Progenitor cell of endocrine pancreas (in vitro differentiated cells): ENCODE measurements at places on chromosomes 13 and 19. TPM values are rescaled to one million over a fixed set of nuclear protein-coding genes. Genes with fewer than 3 reads are reported as not detected.

GRCh38 chr19:12745166-12745897 is 6.3 kb upstream of the BEST2 start:
- DNase-seq = no peak

- DNase-seq = no peak
Measured at GRCh38 chr13:72570019-72570418, 157.4 kb downstream of the MZT1 start.

DNA sequence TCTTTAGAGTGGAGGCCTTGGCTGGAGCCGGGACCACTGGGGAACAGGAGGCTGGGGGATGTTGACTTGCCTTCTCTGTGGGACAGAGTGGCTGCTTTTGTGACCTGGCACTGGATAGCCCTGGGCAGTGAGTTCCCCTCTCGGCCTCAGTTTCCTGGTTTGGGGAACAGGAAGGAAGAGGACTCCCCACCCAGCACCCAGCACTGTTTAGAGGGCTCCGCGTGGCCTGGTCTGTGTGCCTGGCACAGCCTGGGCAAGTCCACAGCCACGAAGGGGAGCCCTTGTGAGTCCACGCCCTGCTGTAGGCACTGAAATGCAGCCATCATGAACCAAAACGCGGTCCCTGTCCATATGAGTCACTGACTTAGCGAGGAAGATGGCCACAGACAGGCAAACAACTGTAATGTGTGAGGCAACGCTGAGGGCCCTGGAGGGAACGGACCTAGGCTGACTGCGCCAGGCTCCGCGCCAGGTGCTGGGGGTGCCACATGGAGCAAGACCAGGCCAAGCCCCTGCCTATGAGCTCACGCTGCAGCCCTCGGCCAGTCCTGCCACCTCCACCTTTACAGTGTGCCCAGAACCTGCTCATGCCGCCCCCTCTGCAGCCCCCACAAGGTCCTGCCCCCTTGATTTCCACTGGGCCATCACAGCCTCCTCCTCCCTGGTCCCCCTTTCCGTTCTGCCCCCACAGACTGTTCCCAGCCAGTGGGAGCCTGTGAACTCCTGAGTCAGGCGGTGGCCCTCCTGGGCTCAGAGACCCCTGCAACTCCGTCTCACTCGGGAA is 35.5 kb downstream of the PAK4 start:
- DNase-seq = no peak

GRCh38 chr19:4523306-4524110 is 5.2 kb upstream of the PLIN4 start:
- DNase-seq = peak; percentile 39

GRCh38 chr13:51950722-51951121 is 60.5 kb downstream of the ATP7B start:
- DNase-seq = no peak

DNA sequence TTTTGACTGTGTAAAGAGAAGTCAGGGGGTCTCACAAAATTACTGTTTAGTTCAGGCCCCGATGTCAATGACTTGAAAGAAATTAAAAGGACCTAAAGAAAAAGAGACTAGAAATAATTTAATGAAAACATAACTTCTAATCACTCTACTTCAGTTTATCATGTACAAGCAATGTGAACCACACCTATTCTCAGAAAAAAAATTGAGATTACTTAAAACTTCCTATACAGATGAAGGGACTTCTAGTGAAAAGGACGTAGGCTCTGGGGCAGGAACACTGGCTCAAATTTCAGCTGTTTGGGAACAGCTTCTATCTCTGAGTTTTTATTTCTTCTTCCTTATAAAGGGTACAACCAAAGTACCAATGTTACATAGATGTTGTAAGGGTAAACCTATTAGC is 38.0 kb downstream of the TPT1 start:
- no peak for DNase-seq

DNA sequence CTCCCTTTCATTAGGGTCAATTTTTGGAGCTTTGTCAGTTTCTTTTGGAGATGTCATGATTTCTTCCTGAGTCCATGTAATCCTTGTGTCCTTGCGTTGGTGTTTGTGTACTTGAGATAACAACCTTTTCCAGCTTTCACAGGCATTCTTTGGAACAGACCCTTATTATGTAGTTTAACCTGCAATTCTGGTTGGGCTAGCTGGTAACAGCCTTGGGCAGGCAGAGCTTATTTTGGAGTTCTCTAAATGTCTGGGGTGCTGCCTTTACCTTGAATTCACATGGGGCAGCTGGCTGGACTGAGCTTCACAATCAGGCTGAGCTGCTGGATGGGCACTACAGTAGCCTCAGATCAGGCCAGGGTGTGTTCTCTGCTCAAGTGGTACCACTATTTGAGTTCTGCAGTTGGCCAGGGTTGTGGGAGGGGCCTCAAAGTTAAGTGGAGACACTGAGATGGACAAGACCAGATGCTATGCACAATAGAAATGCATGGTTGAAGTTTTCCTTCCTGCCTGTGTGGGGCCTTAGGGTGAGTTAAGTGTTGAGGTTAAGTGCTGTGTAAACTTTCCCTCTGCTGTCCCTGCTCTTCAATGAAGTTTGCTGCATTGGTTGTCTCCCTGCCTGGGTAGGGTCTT is 277.3 kb downstream of the ATP8A2 start:
- DNase-seq = no peak

DNA sequence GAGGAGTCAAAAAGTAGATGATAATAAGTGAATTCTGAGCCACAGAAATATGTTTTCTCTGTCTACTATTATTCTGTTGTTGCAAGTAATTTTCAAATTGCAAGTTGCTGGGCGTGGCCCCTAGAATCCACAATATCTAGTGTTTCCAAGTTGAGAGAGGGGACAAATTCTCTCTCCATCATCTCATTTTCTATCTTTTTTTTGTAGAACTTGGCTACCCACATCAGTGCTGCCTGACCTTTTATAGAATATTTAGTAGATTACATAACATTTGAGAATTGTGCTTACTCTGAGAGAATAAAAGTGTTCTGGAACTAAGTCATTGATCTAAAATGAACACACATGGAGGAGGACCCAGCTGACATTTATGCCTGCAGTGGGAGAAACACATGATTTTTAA is 110.9 kb upstream of the CSNK1A1L start:
- no peak for DNase-seq

- DNase-seq = no peak
Measured at GRCh38 chr13:40402931-40403431, 263.5 kb downstream of the FOXO1 start.

DNA sequence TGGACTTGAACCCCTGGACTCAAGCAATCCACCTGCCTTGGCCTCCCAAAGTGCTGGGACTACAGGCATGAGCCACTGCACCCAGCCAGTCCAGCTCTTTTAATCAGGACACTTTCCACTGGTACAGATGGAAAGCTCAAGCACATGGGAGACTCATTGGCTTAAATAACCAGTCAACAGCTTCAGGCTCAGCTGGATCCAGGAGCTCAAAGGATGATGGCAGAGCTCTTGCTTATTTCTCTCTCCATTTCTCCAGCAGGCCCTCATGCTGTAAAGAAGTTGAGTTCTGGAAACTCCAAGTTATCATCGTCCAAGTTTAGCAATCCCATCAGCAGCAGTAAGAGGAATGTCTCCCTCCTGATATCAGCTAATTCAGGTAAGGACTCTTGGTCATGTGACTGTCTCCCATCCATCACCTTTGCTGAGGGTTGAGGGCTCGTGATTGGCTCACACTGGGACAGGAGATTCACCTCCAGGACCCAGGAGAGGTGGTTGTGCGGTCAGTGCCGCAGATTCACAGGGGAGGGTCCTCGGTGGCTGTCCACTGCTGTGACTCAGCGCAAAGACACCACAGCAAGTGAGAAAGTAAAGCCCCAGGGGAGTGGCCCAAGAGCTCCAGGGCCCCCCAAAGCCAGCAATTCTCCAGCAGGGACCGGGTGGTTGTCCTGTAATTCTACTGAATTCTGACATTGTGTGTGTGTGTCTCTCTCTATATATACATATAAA is 5.1 kb downstream of the CCL25 start:
- DNase-seq = no peak

DNA sequence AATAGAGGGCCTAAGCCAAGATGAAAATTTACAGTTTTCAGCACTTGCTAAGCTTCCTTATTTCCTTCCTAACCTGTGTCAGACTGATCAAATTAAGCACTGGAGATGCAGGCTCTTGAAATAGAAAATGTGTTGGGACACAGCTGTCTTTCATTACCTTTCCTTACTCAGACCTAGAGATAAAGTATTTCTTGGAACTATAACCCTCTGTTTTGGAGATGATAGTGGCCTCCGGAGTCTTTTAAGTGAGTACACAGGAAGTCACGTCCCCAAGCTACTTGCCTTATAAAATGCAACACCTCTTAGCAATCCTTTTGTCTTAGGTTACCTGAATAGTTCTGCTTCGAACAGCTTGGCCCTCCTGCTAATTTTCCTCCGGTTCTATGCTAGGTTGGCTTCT is 12.4 kb upstream of the AKAP11 start:
- no peak for DNase-seq

GRCh38 chr13:110984381-110984780 is 69.5 kb upstream of the ANKRD10 start:
- DNase-seq = no peak

GRCh38 chr13:91459485-91459884 is 61.1 kb downstream of the GPC5 start:
- DNase-seq = no peak

- DNase-seq = no peak
Measured at GRCh38 chr19:38073841-38074685, 150.0 kb downstream of the DPF1 start.

GRCh38 chr19:16585094-16585801 is 13.0 kb upstream of the SLC35E1 start:
- no peak for DNase-seq

DNA sequence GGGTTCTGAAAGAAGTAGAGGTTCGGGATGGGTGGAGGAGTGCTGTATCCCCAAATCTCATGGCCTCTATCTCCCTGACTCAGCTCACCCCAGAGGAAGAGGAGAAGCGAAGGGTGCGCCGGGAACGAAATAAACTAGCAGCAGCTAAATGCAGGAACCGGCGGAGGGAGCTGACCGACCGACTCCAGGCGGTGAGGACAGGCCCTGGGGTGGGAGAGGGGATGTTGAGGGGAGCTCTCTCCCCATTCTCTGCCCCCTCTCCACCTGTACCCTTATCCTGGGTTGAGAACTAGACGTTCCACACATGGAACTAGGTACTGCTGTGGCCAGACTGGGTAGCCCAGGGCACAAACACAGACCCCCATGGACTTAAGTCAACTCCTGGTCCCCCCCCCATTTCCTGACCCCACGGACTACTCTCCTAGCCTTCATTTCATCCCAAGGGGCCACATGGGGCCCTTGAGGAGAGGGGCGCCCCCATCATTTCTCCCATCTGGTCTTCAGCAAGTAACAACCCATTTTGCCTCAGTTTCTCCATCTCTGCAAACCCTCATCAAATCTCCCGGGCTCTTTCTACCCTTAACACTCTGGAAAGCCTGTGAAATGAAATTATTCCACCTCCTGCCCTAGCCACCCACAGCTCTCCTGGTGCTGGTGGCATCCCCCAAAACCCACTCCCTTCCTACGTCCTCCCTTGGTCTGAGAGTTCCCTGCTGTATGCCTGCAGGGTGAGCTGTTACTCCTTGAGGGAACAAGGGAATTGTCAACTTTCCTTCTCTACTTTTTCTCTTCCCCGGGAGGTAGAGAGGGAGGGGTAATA is 3.5 kb downstream of the FOSB start:
- DNase-seq = no peak

DNA sequence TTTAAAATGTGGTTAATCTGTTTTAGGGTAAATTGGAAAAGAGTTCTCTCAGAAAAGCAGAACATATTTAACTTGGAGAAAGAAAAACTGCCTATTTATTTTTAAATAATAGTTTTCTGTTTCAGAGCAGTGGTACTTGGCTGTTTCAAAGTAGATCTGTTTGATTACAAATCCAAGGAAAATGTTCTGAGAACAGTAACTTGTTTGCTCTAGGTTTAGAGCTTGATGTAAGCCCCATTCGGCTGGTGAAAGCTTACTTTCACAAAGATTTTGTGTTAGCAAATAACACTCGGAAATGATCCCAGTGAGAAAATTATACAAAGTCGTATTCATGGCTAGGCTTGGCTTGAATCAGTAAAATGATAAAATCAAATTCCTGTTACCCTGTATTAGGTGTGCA is 395.8 kb upstream of the GPC6 start:
- DNase-seq = no peak

DNA sequence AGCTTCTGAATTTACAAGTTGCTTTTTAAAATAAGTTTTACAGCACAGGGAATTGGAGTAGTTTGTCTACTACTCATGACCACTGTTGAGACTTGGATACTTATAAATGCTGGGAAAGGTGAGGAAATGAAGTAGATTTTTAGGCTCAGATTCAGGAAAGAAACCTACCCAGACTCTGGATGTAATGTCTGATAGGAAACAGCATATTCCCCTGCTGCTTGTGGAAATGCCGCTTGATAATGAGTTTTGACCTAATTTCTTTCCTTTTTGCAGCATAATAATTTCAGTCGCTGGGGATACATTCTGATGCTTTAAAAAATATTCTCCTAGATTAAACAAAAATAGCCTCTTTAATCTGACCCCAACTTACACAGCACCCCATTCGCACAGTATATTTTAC is 53.6 kb downstream of the SLC10A2 start:
- DNase-seq = no peak

GRCh38 chr19:17778968-17779929 is 15.7 kb upstream of the B3GNT3 start:
- DNase-seq = no peak

DNA sequence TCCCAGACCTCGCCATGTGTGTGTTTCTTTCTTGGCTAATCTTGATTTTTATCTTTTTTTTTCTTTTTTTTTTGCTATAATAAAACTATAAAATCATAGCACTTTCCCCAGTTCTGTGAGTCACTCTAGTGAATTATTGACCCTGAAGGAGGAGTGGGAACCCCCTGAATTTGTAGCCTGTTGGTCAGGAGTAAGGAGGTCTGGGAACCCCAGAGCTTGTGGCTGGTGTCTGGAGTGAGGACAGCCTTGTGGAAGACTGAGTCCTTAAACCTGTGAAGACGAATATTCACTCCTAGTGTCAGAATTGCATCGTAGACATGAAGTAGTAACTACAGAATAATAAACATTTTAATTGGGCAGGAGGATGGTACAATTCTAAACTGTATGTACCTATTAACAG is 7.4 kb downstream of the EID2B start:
- no peak for DNase-seq

DNA sequence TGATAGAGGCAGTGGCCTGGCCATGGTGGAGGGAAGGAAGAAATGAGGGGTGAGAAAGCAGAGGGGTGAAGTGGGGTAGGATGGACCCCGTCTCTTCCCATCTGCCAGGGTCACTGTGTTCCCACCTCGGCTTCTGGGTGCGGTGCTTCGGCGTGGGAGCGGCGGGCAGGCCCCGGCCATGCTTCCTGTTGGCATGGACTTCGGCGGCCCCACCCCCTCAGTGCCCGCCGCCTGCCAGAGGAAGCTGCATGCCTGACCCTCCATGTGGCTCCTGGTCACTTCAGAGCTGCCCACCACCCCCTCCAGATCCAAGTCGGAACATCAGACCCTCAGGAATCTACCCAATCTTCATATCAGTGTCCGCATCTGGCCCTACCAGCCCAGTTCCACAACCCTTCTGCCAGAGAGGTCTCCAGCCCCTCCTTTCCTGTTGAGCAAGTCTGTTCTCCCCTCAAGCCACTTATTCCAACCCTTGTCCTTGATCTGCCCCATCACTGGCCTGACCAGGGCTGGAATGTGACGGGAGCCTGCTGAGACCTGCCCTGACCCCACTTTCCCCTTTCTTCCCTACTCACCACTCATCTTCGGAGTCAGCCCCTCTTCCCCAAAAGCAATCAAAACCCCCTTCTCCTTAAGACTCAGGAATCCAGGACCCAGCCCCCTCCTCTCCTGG is 1.5 kb downstream of the KCNN4 start:
- DNase-seq = no peak

The STAP2 gene
- 35.6 and 41.0 TPM in 2 replicates for total RNA-seq

The CACNA1A gene
- 43.0 and 47.2 TPM in 2 replicates for total RNA-seq

The PSG2 gene
- not detected in 2 replicates for total RNA-seq

The PLEKHA4 gene
- total RNA-seq = 8.5 and 11.7 TPM in 2 replicates

The MYPOP gene
- total RNA-seq = 11.1 and 11.8 TPM in 2 replicates

The CD209 gene
- not detected in 2 replicates for total RNA-seq

The DCT gene
- total RNA-seq = 0.20 TPM in 1 of 2 replicates, not detected in the other
